T-cell (primary cell): ENCODE measurements at places on chromosomes 4 and X. TPM values are rescaled to one million over a fixed set of nuclear protein-coding genes. Genes with fewer than 3 reads are reported as not detected.

GATA1 gene
- total RNA-seq: 0.23 TPM

KCNE5 gene
- total RNA-seq: not detected

APELA gene
- not detected for total RNA-seq

P2RY8 gene
- total RNA-seq: 219 TPM

GPM6B gene
- total RNA-seq: not detected

IL15 gene
- 2.3 TPM for total RNA-seq

FGFBP2 gene
- total RNA-seq: 14.1 TPM

S100G gene
- not detected for total RNA-seq

ANOS1 gene
- total RNA-seq: not detected

RAB9A gene
- total RNA-seq: 16.4 TPM

PDLIM5 gene
- total RNA-seq: 29.6 TPM
